ENCODE measurements at places on chromosomes 16 and 17.

- peak; percentile 45 for DNase-seq
Measured at GRCh38 chr16:79601092-79601930, 774 bp upstream of the MAF start.

GRCh38 chr16:3651461-3652372, 2.8 kb upstream of the DNASE1 start:
- DNase-seq: no peak

GRCh38 chr17:38418693-38419507, 9.4 kb upstream of the ARHGAP23 start:
- DNase-seq: no peak

- no peak for DNase-seq
Measured at GRCh38 chr17:41617698-41618097, 5.1 kb upstream of the KRT16 start.

DNA sequence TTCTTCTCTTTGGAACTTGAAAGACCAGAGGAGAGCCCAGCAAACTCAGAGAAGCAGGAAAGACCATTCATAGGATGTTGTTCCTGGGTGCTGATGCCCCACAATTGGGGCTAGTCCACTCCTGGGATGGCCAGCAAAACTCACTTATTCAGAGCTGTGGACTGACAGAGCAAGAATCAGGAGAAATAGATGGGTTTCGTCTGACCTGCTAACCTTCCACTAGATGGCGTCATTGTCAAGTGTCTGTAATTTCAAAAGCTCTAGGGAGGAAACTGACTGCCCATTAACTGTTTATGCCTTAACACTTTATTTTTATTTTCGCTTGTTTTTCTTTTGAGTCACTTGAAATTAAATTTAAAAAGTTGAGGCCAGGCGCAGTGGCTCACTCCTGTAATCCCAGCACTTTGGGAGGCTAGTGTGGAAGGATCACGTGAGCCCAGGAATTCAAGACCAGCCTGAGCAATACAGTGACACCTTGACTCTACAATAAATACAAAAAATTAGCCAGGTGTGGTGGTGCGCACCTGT, 28.7 kb upstream of the MILR1 start:
- DNase-seq: no peak

DNA sequence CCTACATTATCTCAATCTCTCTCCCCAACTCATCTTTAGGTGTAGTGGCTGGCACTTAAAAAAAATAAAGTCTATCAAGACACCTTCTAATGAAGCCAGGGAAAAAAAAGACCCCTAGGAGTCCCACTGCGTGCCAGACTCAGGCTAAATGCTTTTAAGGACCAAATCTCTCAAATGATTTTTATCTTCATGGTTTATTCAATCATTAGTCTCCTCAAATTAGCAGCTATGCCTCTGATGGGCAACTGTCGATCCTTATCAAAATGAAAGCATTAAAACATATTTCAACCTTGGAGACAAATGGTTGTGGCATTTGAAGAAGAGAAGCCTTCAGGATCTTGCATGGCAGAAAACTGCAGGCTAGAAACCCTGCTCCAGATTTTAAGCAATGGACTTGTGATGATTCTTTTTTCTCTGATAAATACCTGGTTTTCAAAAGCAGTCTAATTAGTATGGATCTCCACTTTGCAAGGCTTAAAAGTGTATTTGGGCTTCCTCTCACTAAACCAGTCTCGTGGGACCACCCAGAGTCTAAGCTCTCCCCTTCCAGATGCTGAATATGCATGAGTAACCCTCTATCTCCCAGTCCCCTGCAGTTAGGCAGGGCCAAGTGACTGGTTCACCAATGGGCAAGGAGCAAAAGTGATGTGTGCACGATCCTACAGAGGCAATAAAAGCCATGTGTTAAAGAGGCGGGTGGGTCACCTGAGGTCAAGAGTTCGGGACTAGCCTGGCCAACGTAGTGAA, 14.9 kb downstream of the ITPRIPL2 start:
- DNase-seq: no peak

DNA sequence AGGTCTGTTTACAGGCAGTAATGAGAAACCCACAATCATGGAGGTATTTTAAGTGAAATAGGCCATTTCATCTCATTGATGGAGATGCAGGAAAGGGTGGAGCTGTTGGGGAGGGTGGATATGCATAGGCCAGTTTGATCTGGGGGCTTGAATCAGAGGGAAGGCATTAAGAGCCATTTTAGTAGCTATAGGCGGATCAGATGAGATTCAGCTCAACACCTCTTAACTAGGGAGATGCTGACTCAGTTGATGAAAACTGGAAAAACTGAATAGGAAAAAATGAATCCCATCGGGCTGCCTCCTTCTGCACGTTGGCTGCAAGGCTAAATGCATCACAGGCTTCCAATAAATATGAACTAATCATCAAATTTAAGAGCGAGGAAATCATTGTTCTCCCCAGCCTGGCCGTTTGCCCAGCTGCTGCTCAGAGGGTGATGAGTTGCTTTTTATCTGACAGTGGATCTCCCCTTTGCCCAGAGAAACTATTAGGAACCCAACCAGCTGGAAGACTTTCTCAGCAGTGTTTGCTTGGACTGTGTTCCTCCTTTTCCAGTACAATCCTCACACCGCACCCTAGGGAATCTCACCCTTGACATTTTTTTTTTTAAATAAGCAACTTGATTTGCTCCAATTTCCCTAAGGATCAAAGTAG, 149.6 kb downstream of the SOX9 start:
- no peak for DNase-seq

- no peak for DNase-seq
Measured at GRCh38 chr17:80942423-80943345, 49.0 kb upstream of the CHMP6 start.

- DNase-seq: no peak
Measured at GRCh38 chr16:89154390-89155183, 17.0 kb upstream of the CDH15 start.

- DNase-seq: no peak
Measured at GRCh38 chr16:30838876-30839471, 52.0 kb upstream of the ZNF629 start.

GRCh38 chr17:65100316-65101140, 36.6 kb upstream of the RGS9 start:
- DNase-seq: peak; percentile 82

GRCh38 chr17:50035421-50035879, 20.5 kb upstream of the ITGA3 start:
- DNase-seq: no peak

DNA sequence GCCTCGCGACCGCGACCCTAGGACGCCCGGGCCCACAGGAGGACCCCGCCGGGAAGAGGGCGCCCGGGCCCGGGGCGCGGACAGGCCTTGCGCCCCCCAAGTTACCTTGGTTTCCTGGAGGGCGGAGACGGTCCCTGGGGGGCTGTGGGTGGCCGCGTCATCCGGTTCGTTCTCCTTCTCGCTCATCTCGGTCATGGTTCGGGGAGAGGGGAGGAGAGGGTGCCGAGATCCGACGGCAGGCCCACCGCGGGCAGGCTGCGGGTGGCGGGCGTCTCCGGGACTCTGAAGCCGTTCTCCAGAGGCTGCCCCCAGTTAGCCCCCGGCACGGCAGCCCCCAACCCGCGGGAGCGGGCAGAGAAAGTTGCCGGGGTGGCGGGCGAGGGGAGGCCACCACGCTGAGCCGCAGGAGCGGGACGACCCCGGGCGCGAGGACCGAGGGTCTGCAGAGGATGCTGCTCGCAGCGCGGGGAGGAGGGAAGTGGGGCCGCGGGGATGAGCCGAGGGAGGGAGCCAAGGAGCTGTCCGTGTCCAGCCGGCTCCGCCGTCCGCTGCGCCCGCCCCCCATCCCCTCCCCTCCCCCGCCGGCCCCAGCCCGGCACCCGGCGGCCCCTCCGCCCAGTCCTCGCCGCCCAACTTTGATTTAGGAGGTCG, at the start of gene STAC2:
STAC2 (minus strand) TSS at position 638 of the 651 bp plus-strand sequence; CDS start at position 195, 443 bp downstream.
- DNase-seq: no peak

GRCh38 chr17:76586741-76587487, 1.3 kb upstream of the ST6GALNAC2 start:
- no peak for DNase-seq

Data from stimulated activated CD4-positive, alpha-beta T cell treated with anti-CD3 and anti-CD28 coated beads, Interleukin-2, amount 100 ng/mL, for 24 hours (primary cell).